Inflammatory macrophage (primary cell): ENCODE measurements at places on chromosomes 5 and 9.

DNA sequence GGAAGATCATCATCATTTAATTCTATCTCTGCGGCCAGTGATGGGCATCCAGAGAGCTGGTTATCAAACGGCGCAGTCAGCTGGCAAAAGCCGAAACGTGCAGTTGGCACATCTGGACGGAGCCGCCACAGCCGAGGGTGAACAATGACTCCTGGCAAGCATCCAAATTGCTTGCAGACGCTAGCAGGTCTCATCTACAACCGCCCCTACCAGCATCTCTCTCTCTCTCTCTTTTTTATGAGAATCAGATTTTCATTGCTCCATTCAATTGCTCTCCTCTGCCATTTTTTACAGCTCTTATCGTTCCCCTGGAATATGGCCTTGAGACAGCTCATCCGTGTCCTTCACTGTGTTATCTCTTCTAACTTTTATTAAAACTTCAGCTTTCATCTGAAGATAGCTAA lies 165.2 kb downstream of the MAPKAP1 start:
- no peak for DNase-seq

DNA sequence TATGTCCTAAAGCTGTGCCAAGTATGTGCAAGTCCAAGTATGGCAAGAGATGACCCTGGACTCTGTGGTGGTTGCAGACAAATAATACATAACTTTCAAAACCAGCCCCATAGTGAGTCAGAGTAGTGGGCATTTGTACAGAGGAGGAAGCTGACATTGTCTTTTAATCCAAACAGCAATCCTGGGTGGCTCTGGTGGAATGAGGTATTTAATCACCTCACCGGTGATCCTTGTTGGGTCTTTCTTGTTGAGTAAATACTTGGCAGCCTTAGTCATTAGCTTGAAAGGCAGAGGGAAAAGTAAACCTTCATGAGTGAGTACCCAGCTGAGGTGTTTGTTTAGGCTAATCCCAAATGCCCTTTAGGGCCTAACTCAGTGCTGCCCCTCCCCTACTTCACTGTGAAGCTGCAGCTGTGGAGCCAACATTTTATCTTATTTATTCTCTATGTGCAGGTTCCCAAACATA lies 148.7 kb upstream of the SLC12A2 start:
- peak; percentile 2 for DNase-seq

DNA sequence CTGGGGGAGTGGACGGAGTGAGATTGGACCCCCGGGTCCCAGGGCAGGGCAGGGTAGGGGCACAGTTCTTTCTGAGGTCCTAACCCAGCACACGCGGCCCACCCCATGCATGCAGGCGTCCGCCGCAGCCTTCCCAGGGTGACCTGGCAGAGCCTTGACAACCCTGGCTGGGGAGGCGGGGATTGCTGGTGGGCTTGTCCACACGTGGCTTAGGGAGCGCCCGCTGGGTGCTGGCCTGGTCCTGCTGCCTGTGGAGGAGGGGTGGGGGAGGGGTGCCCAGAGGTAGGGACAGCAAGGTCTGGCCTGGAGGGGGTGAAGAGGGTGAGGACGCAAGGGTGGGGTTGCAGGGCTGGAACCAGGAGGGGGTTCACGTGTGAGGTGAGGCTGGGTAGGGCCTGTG lies 6.0 kb downstream of the RXRA start:
- no peak for DNase-seq

DNA sequence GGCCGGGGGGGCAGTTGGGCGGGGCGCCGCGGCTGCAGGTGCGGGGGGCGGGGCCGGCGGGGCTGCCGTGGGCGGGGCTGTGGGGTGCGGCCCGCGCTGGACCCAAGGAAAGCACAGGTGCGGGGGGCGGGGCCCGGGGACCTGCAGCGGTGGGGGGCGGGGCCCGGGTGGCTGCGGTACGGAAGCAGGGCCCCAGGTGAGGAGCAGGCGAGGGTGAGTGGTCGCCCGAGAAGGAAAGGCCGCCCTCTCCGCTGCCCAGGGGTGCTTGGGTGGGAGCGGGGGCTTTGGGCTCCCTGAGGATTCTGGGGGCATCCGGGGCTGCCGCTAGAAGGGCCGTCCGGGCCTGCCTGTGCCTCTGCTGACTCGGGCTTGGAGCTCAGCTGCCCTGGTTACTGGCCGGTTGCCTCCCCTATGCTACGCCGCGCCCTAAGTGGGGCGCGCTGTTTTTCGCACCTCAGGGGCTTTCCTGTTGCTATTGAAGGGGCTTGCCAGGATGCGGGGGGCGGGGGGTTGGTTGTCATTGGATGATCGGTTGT lies 767 bp downstream of the RALGPS1 start:
- no peak for DNase-seq

GRCh38 chr9:2787065-2787464 lies 56.8 kb downstream of the PUM3 start:
- no peak for DNase-seq

- DNase-seq: no peak
Observed at GRCh38 chr9:87540444-87541105, 42.9 kb downstream of the DAPK1 start.

- DNase-seq: no peak
Observed at GRCh38 chr5:14838396-14839319, 32.9 kb downstream of the ANKH start.

DNA sequence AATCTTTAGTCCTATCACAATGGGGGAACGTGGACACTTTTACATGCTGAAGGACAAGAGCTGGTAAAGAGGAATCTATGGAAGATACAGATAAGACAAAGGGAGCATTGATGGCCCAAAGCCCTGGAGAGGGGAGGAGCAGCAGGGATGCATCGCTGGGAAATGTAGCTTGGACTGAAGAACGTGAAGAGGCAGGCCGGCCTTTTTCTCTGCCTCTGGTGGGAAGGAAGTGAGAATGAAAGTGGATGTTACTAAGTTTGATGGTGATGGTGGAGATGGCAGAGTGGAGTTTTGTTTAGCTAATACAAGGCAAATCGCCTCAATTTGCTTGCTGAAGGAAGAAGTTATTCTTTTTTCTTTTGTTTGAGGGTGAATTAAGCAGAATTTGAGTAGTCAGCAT lies 124.6 kb upstream of the TAF11L2 start:
- no peak for DNase-seq

GRCh38 chr9:83007521-83008300 lies 55.2 kb downstream of the RASEF start:
- no peak for DNase-seq

- DNase-seq: no peak
Observed at GRCh38 chr5:157370967-157371366, 89.0 kb upstream of the NIPAL4 start.

GRCh38 chr5:73318308-73318719 lies 130.3 kb downstream of the FOXD1 start:
- no peak for DNase-seq

DNA sequence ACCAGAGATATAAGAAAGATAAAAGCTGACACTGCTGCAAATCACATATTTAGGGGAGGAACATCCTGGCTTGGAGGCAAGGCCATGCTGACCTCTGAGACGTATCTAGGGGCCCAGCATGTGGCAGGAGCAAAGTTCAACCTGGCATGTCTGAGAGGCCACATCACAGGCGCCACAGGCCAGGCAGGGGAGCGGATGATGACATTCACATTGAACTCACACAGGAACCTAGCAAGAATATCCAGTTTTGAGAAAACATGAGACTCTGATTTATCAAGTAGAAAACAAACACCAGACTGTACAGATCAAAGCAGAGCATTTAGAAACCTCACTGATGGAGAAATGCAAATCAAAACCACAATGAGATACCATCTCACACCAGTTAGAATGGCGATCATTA lies 64.2 kb upstream of the STK32A start:
- no peak for DNase-seq

GRCh38 chr5:134131578-134132350 lies 17.3 kb downstream of the TCF7 start:
- DNase-seq: no peak

GRCh38 chr9:90340421-90340820 lies 302.2 kb downstream of the DIRAS2 start:
- no peak for DNase-seq

DNA sequence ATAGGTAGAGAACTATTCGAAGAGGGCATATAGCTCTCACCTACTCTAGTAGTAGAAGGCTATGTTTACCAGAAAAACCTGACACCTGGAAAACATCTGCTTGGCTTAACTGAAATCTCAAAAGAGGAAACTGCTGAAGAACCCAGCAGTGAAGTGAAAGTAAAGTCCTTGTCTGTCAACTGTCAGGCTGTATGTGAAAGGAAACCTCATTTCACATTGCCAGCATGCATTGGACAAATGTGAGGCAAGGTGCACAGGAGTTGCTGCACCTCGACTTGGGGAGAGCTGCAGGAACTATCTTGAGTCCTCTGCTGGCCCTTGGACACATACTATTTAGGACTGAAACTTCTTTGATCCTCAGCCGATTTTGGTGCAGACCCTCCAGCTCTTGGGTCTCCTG lies 53.3 kb downstream of the NREP start:
- peak; percentile 15 for DNase-seq

- DNase-seq: no peak
Observed at GRCh38 chr9:7729371-7730163, 70.0 kb downstream of the DMAC1 start.

- no peak for DNase-seq
Observed at GRCh38 chr9:3292311-3292710, 233.5 kb downstream of the RFX3 start.

- no peak for DNase-seq
Observed at GRCh38 chr9:68887232-68887631, 126.7 kb downstream of the PRKACG start.

GRCh38 chr5:104612005-104612404 lies 1049.4 kb upstream of the NUDT12 start:
- DNase-seq: no peak

GRCh38 chr5:1709171-1709803 lies 90.3 kb downstream of the MRPL36 start:
- no peak for DNase-seq

DNA sequence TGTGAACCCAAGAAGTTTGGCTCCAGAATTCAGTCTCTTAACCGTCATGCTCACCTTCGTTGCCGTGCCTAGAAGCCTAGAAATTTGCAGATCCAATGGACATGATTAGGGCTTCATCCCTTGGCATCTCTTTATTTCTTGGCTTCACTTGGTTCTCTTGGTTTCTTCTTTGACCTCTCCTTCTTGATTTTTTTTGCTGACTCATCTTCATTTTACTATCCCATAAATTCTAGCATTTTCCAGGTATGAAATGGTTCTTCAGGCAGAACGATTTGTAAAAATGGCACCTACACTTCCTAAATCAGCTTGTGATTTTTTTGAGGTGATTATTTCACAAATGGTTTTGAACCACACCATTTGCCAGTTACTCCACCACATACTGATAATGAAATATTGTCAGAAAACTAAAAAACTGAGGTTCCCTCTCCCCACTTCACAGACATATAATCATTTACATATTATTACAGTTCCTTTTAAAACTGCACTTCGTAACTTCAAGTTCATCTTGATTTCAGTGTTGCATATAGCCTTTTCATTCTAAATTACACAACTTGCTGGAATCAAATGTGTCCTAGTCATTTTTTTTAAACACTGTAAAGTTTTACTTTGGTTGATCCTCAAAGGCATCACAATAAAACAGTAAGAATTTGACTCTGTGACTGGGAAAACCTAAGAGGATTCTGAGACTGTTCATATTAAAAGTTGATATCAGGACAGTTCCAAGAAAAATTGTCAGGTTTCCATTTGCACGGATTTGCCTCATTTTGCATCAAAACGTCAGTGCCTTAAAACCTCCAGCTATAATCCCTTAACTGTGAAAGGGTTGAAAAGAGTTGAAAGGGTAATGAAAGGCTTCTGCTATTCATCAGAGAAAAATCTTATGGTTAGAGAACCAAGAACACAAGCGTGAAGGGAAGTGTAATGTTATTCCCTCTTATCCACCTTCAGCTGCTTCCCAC lies 8.9 kb upstream of the NREP start:
- no peak for DNase-seq

DNA sequence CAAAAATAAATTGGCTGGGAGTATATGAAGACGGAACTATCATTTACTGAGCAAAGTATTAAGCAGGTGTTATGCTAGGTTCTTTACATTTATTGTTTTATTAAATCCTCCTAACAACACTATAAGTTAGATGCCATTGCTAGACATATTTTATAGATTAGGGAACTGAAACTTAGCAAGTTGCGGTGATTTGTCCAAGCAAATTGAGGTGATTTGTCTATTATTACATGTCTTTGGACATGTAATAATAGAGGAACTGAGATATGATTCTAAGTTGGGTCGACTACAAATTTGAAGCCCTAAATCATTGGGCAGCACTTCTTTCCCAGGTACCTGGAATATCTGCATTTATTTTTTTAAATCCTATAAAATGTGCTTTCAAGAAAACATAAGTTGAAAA lies 429.9 kb downstream of the GABRG2 start:
- no peak for DNase-seq

GRCh38 chr5:148760945-148761638 lies 65.3 kb upstream of the ADRB2 start:
- DNase-seq: no peak

- DNase-seq: no peak
Observed at GRCh38 chr5:95909738-95910137, 51.9 kb downstream of the ELL2 start.

DNA sequence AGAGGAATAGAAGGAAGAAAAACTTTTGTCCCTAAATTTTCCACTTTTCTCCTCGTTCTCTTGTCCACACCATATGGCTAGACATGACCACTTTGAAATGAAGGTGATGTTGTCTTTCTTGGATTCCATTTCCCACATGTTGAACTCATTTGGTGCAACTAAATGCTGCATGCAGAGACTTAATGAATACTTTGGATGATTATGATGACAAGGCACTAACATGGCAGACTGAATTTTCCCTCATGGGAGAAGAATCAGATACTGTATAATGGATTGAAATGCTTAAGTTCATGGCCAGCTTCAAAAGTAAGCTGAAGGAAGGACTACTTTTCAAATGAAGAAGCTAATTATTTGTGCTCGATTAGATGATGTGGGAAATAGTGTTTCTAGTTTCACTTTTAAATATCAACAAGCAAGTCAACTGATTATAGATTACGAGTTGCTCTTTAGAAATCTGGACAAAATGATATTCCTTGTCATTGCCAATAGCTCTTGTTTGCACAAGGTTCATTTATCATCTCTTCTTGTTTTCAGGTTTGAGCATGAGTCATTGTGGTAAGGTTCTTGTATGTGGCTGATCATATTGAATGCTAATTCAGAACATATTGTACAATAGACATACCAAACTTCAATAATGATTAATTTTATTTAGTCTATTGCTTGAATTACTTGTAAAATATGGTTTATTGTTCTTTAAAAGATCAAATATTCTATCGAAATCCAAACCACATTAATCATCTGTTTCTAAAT lies 501.3 kb upstream of the FTMT start:
- no peak for DNase-seq

- no peak for DNase-seq
Observed at GRCh38 chr5:131225282-131225974, 38.4 kb upstream of the CDC42SE2 start.
